ENCODE measurements at places on chromosomes 2 and 18.

DNA sequence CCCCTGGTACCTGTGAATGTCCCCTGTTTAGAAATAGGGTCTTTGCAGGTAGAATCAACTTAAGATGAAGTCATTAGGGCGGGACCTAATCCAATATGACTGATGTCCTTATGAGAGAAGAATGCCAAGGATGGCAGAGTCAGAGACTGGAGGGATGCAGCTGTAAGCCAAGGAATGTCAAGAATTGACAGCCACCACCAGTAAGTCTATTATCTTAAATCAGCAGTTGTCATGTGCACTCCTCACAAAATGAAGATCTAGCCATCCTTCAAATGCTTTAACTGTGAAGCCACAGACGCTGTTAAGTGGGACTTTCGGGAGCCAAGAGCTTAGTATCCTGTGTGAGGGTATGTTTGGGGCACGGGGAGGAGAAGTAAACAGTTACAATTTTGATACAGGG lies 83.2 kb downstream of the ITGA4 start:
- DNase-seq = no peak

DNA sequence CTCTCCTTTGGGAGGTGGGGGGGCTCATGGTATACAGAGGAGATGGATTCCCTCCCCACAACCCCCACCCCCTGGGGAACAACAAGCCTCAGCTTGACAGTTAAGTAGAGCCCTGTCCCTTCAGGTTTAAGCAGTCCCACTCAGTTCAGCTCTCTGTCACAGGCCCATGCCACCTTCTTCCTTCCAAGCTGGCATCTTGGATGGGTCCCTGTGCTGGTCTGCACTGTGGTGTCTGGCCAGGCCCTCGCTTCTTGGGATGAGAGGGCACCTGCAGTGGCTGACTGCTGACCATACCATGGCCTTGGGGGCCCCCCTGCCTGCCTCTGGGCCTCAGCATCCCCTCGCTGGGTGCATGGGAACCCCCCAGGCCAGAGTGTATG lies 20.4 kb upstream of the GPR17 start:
- DNase-seq = no peak

GRCh38 chr2:219578811-219579613 lies 6.9 kb downstream of the INHA start:
- DNase-seq = no peak

GRCh38 chr2:25506226-25506625 lies 164.5 kb upstream of the DNMT3A start:
- DNase-seq = no peak

GRCh38 chr2:197137826-197138477 lies 172.6 kb downstream of the ANKRD44 start:
- DNase-seq = no peak

- no peak for DNase-seq
Observed at GRCh38 chr2:236343400-236344161, 79.4 kb upstream of the ASB18 start.

- no peak for DNase-seq
Observed at GRCh38 chr18:36095936-36096519, 28.7 kb upstream of the RPRD1A start.

- DNase-seq = no peak
Observed at GRCh38 chr2:101983486-101983885, 8.3 kb upstream of the IL1R2 start.

- DNase-seq = no peak
Observed at GRCh38 chr2:202941771-202942170, 29.7 kb downstream of the CARF start.

All from T-helper 17 cell (primary cell).